ENCODE measurements at places on chromosomes 7 and 10.

DNA sequence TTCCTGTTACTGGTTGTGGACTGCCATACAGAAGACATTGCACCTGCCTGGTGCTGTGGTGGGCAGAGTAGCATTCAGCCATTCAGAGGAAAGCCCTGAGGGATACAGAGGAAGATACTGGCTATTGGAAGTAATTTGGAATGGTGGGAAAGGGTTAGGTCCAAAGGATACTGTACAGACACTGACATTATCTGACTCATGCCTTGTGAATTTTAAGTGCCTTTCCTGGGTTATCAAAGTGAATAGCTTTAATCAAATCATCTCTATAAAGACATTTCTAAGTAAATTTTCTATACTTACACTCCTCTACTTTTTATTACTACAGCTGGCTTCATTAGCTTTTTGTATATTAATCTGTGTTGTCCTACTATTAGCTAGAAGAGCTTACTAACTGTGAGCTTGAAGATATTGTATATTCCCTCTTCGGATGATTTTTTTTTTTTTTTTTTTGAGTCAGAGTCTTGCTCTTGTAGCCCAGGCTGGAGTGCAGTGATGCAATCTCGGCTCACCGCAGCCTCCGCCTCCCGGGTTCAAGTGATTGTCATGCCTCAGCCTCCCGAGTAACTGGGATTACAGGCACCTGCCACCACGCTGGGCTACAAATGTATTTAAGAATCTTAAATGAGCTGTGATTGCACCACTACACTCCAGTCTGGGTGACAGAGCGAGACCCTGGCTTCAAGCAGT is 186.5 kb downstream of the ADK start:
- no peak for DNase-seq

- DNase-seq = no peak
Measured at GRCh38 chr7:79636849-79637248, 183.4 kb upstream of the MAGI2 start.

- DNase-seq = no peak
Measured at GRCh38 chr7:123773481-123773880, 24.7 kb upstream of the WASL start.

GRCh38 chr7:46024263-46024916 is 103.3 kb upstream of the IGFBP3 start:
- no peak for DNase-seq

DNA sequence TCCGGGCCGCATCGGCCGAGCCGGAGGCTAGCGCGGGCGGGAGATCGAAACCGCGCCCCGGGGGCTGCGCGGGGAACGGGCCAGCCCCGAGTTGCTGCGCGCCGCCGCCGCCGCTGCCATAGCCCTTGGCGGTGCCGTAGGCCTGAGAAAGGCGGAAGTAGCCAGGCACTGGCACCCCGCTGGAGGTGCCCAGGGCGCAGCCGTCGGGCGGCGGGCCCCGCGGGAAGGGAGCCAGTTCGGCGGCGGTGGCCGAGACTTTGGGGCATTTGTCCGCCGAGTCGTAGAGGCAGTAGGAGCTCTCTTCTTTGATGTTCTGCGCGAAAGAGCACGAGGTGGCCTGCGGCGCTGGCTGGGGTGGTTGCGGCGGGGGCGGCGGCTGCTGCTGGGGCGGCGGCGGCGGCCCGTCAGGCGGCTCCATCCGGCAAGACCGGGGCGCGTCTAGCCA is 587 bp downstream of the HOXA10 start:
- no peak for DNase-seq

GRCh38 chr10:10540398-10540797 is 477.3 kb upstream of the CELF2 start:
- DNase-seq = no peak

GRCh38 chr7:128767475-128768110 is 8.0 kb downstream of the OPN1SW start:
- DNase-seq = no peak

- no peak for DNase-seq
Measured at GRCh38 chr7:127886248-127886647, 145.0 kb downstream of the LRRC4 start.

DNA sequence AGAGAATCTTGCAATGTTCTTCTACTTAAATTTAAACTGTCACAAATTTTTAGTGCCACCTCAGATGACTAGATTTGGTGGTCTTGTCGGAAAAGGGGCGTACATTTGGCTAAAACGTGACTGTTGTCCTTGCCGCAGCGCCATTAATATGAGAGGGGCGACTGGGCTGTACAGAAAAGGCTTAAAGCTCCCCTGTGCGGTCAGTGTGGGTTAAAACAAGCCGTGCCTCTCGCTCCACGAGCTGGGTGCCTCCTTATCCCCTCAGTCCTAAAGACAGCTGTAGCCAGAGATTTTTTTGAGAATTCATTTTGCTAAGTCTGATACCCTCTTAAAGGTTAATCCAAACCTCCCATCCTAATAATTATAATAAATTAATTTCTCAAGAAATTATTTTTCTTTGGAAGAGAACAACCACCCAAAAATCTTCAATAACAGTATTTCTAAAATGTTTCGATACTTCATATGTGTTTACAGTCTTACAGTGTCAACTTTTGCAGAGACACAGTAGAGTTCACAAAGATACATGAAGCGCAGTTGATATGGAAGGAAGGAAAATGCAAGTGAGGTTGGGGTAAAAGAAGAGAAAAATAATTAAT is 68.6 kb downstream of the C7orf25 start:
- peak; percentile 23 for DNase-seq

DNA sequence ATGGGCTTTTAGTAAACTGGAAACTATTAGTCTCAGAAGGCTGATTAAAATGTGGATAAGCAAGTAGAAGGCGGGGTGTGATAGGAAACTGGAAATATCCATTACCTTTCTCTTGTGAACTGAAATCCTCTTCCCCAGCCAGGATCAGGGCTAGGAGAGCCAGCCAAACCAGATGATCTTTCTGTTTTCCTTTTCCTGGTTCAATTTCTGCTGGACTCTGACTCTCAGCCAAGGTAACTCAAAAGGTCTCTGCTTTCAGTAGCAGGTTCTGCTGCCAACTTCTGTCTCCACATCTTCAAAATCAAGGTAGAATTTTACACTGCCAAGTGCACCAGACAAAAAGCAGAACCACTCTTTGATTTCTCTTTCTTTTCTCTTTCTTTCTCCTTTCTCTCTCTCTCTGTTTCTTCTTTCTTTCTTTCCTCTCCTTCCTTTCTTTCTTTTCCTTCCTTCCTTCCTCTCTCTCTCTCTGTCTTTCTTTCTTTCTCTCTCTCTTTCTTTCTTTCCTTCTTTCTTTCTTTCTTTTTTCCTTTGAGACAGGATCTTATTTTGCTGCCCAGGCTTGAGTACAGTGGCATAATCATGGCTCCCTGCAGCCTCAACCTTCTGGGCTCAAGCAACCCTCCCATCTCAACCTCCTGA is 30.8 kb downstream of the OTUD1 start:
- DNase-seq = no peak

GRCh38 chr7:16421333-16422102 is at the start of gene CRPPA:
TSS of gene CRPPA (minus strand) at chr7:16421538. CDS start at chr7:16421322, 216 bp downstream.
- DNase-seq = peak; percentile 18

DNA sequence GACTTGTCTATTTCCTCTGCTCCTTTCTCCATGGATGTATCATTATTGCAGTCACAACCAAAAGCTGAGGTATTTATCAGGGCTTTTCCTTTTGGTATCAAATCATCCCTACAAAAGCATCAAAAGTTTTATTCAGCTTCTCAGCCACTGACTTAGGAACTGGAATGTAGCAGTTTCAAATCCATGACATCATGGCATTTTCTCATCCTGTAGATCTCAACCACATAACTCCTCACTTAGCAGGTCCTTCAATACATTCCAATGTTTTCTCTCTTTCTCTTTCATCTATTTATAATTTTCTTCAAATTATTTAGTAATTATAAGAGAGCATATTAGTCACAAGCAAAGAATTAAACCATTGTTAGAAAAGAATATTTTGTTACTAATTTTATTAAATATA is 537.4 kb upstream of the SORCS1 start:
- DNase-seq = no peak

DNA sequence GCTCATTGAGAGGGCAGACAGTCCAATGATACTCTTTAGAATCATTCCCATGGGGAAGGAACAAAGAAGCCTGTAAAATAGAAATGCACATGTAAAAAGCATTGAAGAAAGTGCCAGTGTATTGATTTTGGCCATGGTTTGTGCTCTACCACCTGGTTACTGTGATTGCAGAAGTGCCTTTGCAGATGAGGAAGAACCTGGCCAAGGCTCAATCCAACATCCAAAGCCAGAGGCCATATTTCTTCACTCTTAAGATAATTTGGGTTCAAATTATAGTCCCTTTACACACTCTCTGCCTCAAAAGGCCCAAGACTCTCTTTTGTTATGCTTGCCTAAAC is 122.1 kb downstream of the EGFR start:
- no peak for DNase-seq

- no peak for DNase-seq
Measured at GRCh38 chr10:21340331-21340730, 185.2 kb downstream of the SKIDA1 start.

DNA sequence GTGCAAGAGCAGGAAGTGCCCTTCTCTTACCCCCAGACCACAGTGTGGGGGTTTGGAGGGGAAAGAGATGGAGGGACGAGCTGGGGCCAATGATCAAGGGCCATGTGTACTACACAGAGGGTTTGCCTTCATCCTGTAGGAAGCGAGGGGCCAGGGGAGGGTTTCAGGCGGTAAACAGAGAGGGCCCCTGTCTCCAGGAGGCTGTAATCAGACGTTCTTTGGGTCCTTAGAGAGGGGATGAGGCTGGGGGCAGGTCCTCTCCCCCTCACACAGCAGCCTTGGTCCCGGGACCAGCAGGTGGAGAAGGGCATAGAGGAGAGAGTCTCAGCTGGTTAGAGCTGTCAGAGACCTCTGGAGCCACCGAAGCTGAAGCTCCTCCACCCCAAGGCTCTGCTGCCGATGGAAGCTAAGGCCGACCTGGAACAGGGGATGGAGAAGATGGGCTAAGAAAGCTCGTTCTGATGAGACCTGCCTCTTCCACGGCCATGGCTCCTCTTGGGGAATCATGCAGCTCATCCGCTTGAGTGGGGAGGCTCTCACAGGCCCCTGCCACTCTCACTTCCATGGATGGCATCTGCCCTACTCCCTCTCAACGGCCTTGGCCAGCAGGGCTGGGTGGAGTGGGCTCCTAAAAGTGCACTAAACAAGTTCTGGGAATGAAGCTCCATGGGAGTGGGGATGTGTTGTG is 3.5 kb downstream of the LOXL4 start:
- no peak for DNase-seq

DNA sequence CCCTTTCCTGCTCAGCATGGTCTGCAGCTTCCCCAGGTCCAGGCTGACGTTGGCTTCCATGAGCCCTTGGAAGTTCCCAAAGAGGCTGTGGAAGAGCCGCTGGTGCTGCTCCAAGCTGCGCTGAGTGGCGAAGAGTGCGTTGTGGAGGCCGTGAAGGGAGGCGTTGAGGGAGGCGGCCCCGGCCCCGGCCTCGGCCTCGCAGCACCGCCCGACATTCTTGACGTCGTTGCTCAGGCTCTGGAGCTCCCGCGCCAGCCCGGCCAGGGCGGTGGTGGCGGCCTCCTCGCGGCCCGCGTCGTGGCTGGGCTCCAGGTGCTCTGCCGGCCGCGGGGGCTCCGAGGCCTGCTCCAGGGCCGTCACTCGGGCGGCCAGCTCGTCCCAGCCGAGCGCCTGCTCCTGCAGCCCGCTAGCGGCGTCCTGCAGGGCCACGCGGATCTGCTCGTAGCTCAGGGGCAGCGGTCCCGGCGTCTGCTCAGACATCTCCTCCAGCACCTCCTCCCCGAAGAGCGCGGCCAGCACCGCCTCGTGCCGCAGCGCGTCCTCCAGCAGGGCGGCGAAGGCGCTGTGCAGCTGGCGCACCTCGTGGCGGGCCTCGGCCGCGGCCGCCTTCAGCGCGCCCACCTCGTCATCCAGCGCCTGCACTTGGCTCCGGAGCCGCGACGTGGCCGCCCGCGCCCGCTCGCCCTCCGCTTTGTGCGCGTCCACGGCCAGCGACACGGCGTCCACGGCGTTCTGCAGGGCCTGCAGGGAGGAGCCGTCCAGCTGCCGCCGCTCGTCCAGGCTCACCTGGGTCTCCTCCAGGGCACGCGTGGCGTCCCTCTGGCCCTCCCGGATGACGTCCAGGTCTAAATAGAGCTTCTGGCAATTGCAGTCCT is 14.7 kb downstream of the MMRN2 start:
- no peak for DNase-seq

DNA sequence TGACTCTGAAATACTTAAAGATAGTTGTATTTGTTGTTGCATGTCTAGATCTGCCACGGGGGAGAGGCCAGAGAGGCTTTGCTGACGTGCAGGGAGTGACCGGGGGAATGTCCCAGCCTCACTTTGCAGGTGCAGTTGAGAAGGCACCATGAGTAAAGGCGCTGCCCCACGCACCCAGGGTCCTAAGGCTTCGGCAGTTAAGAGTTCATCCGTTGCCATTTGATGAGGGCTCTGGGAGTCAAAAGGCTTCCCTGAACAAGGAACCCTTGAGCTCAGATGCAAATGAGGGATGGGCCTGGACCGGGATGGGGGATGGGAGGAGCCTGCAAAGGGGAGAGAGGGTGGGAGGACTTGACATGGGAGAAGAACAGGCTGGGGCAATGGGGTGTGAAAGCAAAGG is 20.4 kb downstream of the PPP2R2D start:
- no peak for DNase-seq

- DNase-seq = no peak
Measured at GRCh38 chr10:84373000-84373399, 44.6 kb downstream of the CCSER2 start.

- no peak for DNase-seq
Measured at GRCh38 chr10:26423722-26424121, 14.4 kb upstream of the APBB1IP start.

DNA sequence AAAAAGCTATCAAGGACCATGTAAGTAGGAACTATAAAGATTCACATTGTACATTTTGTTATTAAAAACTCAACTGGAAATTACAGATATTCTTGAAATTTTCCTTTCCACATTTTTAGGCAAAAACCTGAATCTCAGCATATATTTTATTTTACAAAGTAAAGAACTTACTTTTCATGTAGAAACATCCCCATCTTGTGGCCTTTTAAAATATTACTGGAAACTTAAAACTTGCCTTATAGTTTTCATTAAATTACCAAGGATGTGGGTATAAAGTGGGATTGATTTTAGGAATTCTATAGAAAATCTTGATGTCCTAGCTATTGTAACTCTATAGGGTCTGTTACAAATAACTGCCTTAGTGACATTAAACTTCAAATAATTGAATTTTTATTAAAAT is 10.6 kb downstream of the DBF4 start:
- DNase-seq = no peak

DNA sequence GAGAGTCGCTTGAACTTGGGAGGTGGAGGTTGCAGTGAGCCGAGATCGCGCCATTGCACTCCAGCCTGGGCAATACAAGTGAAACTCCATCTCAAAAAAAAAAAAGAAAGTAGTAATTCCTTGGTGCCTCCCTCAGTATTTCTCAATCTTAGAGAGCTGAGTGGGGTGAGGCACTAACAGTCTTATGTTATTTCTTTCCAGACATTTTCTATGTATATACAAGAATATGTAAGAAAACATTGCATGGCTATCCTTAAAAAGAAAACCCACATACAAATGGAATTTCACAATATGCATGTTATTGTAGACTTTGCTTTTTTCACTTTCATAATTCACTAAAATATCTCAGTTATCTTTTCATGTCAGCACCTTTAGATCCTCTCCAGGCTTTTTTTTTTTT is 13.6 kb upstream of the SLF2 start:
- DNase-seq = no peak

Measured in hepatic stellate cell (primary cell).